ENCODE measurements at places on chromosomes 12 and 14. TPM values are rescaled to one million over a fixed set of nuclear protein-coding genes. Genes with fewer than 3 reads are reported as not detected.

DNA sequence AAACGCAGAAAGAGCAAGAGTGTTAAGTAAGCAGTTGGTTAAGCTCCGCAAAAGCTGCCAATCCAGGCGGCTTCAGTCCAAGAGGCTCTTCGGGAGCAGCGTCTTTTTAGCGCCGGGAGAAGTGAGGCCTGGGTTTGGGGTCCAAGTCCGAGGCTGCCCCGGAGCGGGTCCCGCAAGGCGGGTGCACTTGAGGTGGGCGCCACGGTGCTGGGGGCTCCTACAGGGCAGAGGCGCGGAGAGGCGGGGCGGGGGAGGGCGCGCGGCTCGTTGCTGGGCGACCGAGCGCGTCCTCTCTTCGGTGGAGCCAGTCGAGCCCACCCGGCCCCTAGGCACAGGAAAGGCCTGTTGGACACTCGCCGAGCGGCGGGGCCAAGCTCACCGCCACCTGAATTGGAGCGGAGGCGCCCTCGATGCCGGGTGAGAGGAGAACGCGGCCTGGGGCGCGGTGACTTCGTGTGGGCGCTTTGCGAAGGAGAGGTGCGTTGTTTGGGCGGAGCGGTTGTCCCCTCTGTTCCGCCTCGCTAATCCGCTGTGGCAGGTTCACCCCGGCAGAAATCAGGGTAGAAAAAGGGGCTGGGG, 15.6 kb downstream of the TTC6 start:
- no peaks in the 10 kb centered on the region for H3K36me3 ChIP-seq
- DNase-seq: no peak
- peaks cover 20% of the 10 kb centered on the region for H3K27me3 ChIP-seq
- H3K27ac ChIP-seq: no peak overlapping the region

DNA sequence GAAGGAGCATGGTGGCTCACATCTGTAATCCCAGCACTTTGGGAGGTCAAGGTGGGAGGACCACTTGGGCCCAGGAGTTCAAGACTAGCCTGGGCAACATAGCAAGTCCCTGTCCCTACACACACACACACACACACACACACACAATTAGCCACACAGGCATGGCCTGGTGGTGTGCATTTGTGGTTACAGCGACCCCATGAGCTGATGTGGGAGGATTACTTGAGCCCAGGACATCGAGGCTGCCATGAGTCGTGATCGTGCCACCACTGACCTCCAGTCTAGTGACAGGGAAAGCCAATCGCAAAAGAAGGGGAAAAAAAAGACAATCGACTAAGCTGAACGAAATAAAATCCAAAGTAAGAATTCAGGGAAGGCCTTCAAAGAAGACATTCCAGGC, 67.9 kb downstream of the TBX3 start:
- no peaks in the 10 kb centered on the region for H3K27me3 ChIP-seq
- no peak overlapping the region for H3K27ac ChIP-seq

DNA sequence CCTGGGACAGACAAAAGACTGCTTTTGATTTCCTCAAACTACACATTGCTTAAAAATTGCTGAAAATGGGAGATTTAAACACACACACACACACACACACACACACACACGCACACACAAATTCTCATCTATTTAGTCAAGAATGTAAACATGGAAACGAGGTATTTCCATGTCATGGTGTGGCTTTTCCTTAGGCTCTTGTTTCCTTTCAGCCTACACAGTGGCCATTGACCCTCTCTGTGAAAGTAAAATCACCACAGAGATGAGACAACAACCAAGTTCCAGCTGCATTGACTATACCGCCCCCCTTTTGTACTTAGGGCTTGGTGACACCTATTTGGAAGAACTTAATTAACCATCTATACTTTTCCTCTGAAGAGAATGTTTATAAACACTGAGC, 41.9 kb downstream of the TTC8 start:
- H3K36me3 ChIP-seq: no peaks in the 10 kb centered on the region
- H3K4me1 ChIP-seq: no peaks in the 10 kb centered on the region
- DNase-seq: no peak
- no peaks in the 10 kb centered on the region for H3K27me3 ChIP-seq
- H3K27ac ChIP-seq: no peak overlapping the region

- no peaks in the 10 kb centered on the region for H3K27me3 ChIP-seq
- peak overlapping the region; percentile 64 for H3K4me3 ChIP-seq
- no peaks in the 10 kb centered on the region for H3K36me3 ChIP-seq
- peaks cover 16% of the 10 kb centered on the region for H3K4me1 ChIP-seq
- peak overlapping the region; percentile 98 for H3K27ac ChIP-seq
- no peak for DNase-seq
These were observed 490 bp downstream of the PRORP start for GRCh38 chr14:35122696-35123387.

GRCh38 chr14:72528059-72528862, 365.6 kb downstream of the DPF3 start:
- no peak overlapping the region for H3K27ac ChIP-seq
- DNase-seq: no peak
- H3K27me3 ChIP-seq: no peaks in the 10 kb centered on the region
- no peaks in the 10 kb centered on the region for H3K36me3 ChIP-seq
- no peak overlapping the region for H3K4me3 ChIP-seq

DNA sequence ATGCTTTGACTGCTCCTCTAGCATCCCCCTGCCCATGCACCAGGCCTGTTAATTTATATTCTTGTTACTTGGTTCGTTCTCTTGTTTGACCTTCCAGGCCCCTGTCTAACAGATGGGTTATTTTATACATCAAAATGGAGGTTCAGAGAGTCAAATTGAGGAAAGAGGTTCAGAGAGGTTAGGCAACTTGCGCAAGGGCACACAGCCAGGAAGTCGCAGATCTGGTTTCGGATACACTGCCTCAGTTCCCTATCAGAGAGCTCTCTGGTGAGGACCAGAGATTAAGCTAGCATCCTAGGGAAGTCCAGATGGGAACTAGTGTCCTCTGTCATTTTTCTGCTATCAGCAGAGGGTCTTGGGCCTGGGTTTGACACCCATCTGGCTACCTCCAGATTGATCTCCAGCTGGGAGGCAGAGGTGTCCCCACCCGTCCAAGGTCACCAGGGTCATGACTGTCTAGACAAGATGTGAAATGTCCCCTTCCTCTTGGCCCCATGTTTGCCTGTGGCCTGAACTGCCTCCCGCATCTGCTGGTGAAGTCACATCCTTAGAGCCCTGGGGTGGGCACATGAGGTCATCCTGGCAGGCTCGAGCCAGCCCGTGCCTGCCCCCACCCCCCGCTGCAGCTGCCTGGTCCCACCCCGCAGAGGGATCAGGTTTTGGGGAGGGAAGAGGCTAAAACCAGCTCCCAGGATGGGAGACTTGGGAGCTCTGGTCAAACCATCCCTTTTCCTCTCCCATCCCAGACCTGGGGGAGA, 84.3 kb upstream of the NCOR2 start:
- no peak overlapping the region for H3K4me3 ChIP-seq
- H3K4me1 ChIP-seq: peaks cover 12% of the 10 kb centered on the region
- no peak overlapping the region for H3K27ac ChIP-seq
- no peak for DNase-seq

DNA sequence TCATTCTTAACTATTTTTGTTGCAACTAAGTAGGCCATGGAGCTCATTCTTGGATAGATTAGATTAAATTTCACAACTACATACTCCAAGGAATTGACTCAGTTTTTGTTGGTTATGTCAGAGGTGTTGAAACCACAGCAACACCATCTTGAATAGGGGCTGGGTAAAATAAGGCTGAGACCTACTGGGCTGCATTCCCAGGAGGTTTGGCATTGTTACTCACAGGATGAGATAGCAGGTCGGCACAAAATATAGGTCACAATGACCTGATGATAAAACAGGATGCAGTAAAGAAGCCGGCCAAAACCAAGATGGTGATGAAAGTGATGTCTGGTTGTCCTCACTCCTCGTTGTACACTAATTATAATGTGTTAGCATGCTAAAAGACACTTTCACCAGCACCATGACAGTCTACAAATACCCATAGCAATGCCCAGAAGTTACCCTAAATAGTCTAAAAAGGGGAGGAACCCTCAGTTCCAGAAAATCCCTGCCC, 20.9 kb downstream of the DMAC2L start:
- H3K4me3 ChIP-seq: no peak overlapping the region
- DNase-seq: no peak
- no peaks in the 10 kb centered on the region for H3K27me3 ChIP-seq

GRCh38 chr14:74596741-74597450, 15.1 kb downstream of the LTBP2 start:
- no peaks in the 10 kb centered on the region for H3K27me3 ChIP-seq
- H3K4me1 ChIP-seq: no peaks in the 10 kb centered on the region

- no peak for DNase-seq
- H3K36me3 ChIP-seq: no peaks in the 10 kb centered on the region
These were observed 157.8 kb downstream of the NUBPL start for GRCh38 chr14:31718985-31719384.

GRCh38 chr12:59650588-59651228, 54.9 kb downstream of the SLC16A7 start:
- no peaks in the 10 kb centered on the region for H3K4me1 ChIP-seq
- H3K27ac ChIP-seq: no peak overlapping the region
- DNase-seq: no peak

GRCh38 chr14:96214793-96215192, 10.2 kb downstream of the BDKRB2 start:
- no peak overlapping the region for H3K27ac ChIP-seq
- no peak overlapping the region for H3K4me3 ChIP-seq
- H3K36me3 ChIP-seq: no peaks in the 10 kb centered on the region
- no peak for DNase-seq

Gene ZBTB42
- total RNA-seq: 2.1 TPM

Gene VRK1
- 119 TPM for total RNA-seq
